ENCODE measurements at places on chromosomes 5 and 9.
A peak's percentile ranks its signal among the peaks of the same experiment; 100 is the strongest.

- no peak for DNase-seq
Measured at GRCh38 chr9:131320031-131320685, 30.6 kb downstream of the PLPP7 start.

DNA sequence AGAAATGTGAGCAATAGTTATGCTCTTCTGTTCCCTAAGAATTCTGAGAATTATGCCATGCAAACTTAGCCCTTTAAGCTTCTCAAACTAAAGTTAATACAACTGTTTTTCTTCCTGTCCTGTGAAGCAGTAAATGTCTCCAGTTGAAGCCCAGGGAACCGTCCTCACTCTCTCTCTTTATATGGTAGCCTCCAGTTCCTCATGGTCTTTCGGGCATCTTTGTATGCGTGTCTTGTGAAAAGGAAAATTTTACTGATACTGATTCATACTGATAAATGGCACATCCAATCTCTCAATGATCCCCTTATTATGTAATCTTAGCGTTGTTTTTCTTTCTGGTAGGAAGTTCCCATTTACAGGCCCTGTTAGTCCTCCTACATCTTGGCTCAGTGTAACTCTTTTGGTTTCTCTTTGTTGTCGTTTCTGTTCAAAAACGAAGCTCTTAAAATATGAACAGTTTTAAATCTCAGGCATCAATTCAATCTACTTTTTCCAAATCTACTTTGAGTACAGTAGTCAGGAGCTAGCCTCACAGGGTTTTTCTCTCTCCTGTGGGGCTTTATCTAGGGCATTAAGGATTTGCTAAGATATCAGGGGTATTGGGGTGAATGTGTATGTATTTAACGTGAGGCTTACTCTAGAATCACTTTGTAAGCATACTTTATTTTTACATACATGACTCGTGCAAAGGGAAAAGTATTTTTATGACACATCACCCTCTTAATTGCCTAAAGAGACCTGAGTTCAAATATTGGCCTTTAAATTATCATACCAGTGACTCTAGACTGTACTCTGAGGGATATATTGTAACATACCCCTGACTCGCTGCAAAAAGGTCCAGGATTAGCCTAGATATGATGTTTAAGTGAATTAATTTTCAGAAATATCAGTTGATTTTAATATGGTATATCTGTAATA, 258.0 kb downstream of the NR3C1 start:
- DNase-seq: no peak

DNA sequence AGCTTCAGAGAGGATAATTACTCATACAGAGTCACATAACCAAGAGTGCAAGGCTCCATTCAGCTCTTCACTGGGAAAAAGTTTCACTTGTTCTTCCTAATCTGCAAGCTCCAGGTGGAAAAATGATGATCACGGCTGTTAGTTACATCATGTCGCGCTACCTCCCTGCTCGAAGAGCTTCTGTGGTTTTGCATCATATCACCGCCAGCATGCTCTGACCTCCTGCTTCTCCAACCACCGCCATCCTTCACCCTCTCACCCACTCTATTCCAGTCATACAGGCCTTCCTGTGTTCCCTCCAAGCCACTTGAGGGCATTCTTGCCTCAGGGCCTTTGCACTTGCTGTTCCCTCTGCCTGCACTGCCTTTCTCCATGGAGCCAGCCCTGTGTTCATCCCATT, 47.1 kb downstream of the COL27A1 start:
- no peak for DNase-seq

- DNase-seq: no peak
Measured at GRCh38 chr5:6583049-6583880, 49.6 kb downstream of the NSUN2 start.

GRCh38 chr5:82628364-82628910, 350.3 kb upstream of the RPS23 start:
- no peak for DNase-seq

DNA sequence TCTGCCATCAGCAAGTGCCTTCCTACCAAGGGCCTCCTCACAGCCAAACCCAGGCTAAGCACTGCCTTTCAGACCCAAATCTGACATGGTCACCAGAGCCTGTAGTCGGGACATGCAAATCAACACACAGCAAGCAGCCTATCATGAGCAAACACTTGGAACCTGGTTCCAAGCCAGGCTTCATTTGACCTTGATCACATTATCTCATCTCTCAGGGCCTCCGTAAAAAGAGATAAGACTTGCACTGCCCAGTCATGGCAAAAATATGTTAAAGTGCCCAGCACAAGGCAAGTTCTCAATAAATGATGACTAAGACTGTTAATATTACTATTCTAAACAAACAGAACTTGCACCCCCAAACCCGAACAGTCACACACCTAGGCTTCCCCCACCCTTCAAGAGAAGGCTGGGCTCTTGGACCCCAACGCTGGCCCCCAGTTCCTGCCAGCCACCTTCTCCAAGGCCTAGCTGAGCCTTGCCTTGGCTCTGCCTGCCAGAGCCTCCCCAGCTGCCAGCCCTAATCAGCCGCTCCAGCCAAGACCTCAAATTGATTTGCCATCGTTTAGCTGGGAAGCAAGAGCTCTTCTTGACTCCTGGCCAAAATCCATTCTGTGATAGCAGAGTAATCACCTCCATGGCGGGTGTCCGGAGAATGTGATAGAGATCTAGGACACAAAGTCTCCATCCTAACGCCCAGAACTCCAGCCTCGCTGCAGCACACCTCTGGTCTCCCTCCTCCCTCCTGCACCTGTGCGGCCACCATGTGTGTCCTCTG, 18.7 kb downstream of the CPLX2 start:
- no peak for DNase-seq

- no peak for DNase-seq
Measured at GRCh38 chr5:54384356-54384933, 71.1 kb upstream of the HSPB3 start.

DNA sequence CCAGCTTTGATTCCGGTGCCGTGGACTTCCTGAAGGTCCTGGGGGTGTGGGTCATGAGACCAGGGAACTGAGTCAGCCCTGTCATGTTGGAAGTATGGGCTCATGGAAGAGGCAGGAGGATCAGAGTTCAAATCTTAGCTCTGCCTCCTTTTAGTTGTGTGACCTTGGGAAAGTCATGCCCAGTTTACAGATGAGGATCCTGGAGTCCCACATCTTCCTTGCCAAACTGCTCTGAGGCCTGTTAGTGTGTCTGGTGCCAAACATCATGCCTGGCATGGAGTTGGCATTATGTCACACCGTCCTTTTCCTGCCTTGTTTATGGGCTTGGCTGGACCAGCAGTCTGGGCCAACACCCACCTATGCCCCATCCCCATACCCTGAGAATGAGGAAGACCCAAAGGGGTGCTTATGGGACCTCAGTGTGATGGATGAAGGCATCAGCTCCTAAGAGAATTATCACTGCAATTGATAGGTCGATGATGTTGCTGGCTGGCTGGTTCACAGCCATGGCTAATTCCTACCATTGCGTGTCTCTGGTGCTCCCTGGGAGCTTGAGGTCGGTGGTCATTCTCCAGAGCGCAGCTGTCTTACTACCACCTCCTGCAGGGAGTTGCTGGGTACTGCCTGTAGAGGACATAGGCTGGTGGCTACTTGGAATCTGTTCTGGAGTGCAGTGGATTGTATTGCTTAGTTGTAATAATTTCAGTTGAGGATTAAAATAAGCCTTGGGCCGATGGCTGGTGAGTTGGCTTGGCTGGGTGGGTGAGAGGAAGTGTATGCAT, 140.5 kb upstream of the PITX1 start:
- DNase-seq: no peak

- no peak for DNase-seq
Measured at GRCh38 chr9:35350212-35350611, 139.7 kb upstream of the RUSC2 start.

- no peak for DNase-seq
Measured at GRCh38 chr5:502325-503079, 21.7 kb downstream of the SLC9A3 start.

- no peak for DNase-seq
Measured at GRCh38 chr5:643811-644271, 31.7 kb downstream of the CEP72 start.

GRCh38 chr5:35047785-35048404, at the start of gene AGXT2:
Gene AGXT2 (minus strand): TSS chr5:35047949. CDS start chr5:35047892, 57 bp downstream.
- no peak for DNase-seq

DNA sequence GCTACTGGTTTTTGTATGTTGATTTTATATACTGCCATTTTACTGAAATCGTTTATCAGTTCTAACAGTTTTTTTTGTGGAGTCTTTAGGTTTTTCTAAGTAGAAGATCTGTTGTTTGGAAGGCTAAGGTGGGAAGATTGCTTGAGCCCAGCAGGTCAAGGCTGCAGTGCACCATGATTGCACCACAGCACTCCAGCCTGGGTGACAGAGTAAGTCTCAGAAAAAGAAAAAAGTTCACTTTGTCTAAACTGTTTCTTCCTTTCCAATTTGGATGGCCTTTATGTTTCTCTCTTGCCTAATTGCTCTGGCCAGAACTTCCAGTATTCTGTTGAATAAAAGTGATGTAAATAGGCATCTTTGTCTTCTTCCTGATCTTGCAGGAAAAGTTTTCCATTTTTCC, 124.5 kb upstream of the LRRTM2 start:
- DNase-seq: no peak

DNA sequence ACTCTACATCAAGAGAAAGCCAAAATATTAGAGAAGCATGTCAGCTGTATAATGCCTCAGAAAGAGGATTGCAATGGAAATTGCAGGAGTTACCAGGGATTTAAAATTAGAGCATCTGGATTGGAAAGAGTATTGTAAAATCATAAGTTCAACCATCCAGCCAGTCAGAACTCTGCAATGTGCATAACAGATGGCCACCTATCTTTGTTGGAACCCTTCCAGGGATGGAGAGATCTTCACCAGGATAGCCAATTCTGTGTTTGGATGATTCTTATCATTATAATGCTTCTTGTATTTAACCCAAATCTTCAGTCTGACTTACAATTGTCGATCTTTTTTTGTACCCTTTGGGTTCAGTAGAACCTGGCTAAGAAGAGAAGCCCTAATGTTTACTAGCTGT, 164.4 kb downstream of the TLR4 start:
- DNase-seq: no peak

DNA sequence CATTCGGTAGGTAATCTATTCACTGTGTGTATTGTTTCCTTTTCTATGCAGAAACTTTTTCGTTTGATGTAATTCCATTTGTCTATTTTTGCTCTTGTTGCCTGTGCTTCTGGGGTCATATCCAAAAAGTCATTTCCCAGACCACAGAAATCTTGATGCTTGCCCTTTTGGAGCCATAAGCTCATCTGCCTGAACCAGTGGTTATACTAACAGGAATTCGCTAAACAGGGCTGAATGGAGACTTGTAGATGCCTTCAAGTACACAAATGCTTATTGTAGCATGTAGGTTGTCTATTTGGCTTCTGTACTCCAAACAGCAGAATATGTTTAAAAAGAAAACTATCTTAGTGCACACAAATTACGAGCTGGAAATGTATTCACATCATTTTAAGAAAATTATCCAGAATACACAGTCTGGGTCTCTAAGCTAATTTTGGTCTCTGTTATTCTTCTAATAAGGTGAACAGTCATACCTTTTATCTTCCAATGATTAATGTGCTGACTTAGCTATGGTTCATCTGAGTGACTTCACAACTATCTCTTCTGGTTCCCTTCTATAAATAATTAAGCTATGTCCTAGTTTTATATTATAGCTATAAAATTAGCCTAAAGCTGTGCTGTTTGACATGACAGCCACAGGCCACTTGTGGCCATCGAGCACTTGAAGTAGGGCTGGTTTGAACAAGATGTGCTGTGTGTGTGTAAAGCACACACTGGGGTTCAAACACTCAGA, 87.6 kb downstream of the DAPK1 start:
- no peak for DNase-seq

DNA sequence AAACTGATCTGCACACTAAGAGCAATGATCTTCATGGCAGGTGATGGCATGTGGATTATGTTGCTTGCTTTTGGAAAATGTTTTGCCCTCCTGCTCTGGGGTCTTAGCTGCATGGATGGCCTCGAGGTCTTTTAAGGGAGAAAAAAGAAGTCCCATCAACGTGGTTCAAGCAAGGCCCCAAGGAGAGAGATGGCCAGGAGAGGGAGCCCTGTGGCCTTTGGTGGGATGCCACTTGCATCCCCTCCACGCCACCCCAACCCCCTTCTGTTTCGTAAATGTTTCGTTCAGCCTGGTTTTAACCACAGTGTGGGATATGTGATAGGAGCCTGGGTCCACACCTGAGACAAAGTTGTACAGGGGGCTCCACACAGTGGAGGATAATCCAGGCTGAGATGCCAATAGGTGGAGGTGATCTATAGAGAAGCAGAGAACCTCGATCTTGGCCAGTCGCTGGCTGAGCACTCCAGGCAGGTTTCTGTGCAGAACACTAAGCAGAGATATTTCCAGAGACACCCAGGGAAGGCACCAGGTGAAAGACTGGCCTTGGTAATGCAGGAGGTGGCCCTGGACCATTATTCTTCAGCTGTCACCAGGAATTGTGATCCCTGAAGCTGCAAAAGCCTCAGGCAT, 25.8 kb upstream of the FRRS1L start:
- no peak for DNase-seq

GRCh38 chr5:160445132-160445531, 23.5 kb downstream of the PTTG1 start:
- no peak for DNase-seq

GRCh38 chr9:89983411-89983810, 378.6 kb downstream of the GADD45G start:
- DNase-seq: no peak

GRCh38 chr5:142306077-142306502, 18.7 kb downstream of the SPRY4 start:
- DNase-seq: no peak

DNA sequence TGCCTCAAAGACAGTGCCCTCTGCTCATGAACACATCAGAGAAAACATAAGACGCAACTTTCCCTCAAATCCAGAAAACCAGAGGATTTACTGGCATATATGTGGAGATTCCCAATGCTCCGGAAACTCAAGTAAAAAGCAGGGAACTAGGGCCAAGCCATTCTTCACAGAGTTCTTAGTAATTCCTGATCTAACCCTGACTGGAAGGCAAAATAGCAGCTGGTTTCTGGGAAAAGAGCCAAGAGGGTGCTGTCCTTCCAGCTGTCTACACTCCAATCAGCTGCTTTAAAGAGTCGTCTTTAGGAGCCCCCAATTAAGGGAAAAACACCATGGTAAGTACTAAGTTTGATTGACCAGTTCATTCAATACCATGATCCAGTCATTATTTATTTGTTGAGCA, 49.6 kb downstream of the GNA14 start:
- peak; percentile 2 for DNase-seq

GRCh38 chr5:113776168-113776567, 262.7 kb downstream of the YTHDC2 start:
- no peak for DNase-seq

- DNase-seq: no peak
Measured at GRCh38 chr5:889075-889710, 3.4 kb downstream of the BRD9 start.

DNA sequence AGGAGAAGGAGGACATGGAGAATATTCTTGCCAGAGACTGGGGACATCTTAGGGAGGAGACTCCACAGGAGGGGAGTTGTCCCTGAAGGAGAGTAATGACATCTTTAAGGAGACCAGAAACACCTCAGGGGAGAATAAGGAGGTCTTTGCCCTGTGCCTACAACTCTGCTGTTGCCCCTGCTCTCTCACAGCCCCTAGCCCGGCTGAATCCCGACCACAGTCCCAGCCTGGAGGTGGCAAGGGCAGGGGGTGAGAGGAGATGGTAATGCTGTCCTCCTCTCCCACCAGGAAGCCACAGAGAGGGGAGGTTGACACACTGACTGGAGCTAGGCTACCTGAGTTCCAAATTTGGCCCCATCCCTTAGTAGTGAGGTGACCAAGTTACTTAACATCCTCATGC, 30.2 kb upstream of the ENHO start:
- DNase-seq: no peak
